ENCODE measurements at places on chromosomes 7 and 10.

GRCh38 chr7:826230-826917, 5.9 kb upstream of the SUN1 start:
- no peak for DNase-seq

DNA sequence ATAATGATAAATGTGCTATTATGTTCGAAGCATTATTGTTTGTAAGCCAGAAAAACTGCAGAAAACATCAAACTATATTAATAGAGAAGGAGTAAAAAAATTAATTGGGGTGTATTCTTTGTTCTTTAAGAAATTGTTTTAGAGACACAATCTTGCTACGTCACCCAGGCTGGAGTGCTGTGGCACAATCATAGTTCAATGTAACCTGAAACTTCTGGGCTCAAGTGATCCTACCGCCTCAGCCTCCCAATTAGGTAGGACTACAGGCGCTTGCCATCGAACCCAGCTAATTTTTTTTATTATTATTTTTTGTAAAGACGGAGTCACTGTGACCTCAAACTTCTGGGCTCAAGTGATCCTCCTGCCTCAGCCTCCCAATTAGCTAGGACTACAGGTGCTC, 1138.6 kb downstream of the GATA3 start:
- no peak for DNase-seq

DNA sequence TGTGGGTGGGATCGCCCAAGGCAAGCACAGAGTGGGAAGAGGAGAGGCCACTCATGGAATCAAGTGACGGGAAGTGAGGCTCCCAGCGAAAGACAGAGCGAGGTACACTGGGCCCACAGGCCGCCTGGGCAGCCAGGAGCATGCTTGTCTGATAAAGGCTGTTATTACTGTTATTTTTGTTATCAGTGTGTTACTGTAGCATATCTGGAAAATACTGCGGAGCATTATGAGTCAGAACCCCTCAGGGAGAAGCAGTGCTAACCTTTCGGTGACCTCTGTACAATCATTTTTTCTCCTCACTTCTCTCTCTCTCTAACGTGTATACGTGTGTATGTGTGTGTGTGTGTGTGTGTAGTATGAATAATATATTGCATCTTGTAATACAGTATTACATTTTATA, 3.8 kb upstream of the TCERG1L start:
- DNase-seq = no peak

DNA sequence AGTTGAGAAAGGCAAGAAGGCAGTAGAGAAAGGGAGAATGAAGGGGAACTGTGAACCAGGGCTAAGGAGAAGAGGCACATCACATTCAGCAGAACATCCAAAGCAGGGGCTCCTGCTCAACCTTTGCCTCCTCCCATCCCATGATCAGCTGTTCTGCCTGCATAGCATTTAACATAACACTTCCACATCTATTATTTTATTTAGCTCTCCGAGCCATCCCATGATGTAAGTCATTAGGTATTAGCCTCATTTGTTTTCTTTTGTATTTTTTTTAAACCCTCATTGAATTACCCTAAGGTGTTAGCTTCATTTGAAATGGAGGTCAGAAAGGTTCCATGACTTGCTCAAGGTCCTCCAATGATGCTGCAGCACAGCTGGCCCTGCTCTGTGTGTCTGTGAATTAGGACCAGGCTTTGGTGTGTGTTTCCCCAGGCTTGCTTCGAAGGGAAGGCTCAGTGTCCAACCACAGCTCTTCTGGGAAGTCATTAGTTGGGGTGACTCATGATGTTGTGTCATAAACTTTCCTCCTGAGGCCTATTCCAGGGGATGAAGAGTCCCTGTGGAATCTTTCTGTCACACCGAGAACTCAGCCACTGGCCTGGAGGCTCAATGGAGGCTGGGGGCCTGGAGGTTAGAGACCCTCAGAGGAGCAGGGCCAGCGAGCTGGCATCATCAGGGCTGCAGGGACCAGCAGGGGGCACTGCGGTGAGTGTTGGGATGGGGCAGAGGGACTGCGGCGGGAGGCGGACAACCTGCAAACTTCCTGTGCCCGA, 16.5 kb downstream of the NPFFR1 start:
- DNase-seq = no peak

GRCh38 chr10:102468683-102469082, 17.3 kb upstream of the C10orf95 start:
- no peak for DNase-seq

GRCh38 chr10:95266674-95267095, 24.1 kb downstream of the PDLIM1 start:
- DNase-seq = no peak

DNA sequence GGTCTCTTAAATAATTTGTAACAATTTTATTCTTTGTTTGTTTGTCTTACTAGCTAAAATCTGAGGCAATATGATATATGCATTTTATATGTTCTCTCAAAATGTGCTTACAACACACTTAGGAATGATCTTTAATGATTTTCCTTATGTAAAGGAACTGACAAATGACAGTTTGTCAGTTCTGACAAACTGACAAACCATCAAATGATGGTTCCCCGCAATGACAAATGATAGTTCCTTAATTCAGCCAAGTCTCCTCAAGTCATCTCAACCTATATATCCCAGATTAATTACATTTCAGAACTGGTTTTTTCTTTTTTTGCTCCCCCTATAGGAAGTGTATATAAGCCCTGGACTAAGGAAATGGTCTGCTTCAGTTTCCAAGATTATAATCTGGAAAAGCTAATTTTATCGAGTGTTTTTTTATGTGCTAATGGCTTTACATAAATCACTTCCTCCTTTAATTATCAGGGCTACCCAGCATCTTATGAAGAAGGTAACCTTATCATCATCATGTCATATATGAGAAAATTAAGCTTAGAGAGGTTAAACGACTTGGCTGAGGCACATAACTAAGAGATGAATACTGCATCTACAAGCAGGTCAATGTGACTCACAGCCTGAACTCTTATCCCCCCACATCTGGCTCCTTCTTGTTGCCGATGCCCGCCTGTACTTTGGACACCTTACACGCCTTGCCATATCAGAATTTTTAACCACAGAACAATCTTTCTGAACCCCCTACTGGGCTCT, 75.1 kb downstream of the RELN start:
- DNase-seq = no peak

DNA sequence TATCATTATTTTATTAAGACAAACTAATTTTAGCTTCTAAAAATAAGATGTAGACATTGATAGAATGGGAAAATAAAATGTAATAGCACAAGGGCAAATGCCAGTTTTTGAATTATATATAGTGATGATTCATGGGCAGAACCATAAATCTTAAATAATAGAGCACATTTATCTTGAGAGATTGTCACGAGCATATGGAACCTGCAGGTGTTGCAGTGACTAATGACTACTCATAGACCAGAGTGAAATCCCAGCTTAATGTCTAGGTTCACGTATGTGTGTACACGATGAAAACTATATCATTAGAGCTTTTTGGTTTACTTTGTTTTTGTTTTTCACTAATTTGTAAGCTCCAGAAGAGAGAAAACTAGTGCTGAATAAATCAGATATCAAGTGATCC, 150.2 kb upstream of the CACNA2D1 start:
- DNase-seq = no peak

GRCh38 chr10:76127984-76128589, 696.7 kb downstream of the LRMDA start:
- no peak for DNase-seq

DNA sequence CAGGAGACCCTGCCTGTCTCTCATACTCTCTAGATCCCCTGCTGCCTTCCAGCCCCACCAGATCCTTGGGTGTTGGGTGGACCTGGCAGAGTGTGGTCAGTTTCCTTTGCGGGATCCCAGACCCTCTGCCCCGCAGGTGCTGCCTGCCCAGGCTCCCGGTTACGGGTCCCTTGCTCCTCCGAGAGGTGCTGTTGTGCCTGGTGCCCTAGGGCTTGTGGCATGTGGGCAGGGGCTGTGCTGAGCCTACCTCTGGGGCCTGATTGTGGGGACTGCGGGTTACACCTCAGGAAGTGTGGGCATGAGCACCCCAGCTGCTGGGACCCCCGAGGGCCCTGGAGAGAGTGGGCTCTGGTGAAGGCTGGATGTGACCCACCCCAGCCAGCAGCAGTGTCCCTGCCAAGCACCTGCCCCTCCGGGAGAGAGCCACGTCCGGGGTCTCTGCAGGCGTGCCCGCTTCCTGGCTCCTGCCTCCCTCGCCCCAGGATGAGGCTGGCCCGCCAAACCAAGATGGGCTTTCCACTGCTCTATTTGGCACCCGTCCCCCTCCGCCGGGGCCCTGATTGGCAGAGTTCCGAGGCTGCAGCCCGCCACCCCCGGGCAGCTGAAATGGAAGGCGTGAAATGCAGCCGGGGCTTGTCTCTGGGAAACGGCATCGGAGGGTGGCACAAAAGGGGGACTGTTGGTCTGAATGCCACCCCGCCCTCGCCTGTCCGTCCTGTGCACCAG, 17.0 kb downstream of the CLIP2 start:
- DNase-seq = no peak

DNA sequence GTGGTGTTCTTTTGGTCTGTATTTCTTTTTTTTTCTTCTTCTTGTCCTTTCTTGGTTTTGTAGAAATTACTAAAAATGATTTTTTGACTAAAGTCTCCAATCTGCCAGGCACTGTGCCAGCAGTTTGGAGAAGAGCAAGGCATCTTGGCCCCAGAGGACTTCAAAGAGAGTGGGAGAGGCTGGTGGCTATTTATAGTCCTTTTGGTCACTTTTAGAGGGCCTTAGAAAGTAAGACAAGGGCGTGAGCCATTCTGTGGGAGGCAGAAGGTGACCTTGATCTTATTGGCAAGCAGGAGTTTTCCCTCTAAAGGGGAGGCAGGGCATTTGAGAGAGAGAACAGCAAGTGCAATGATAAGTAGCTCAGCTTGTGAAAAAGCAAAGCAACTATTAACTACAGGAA, 211.9 kb downstream of the GALNT17 start:
- DNase-seq = no peak

- DNase-seq = no peak
These were observed 93.5 kb downstream of the WNT2 start for GRCh38 chr7:117229350-117229749.

GRCh38 chr7:140625908-140626868, 14.4 kb downstream of the DENND2A start:
- no peak for DNase-seq

Data from CD4-positive, CD25-positive, alpha-beta regulatory T cell (primary cell).